Naive B cell (primary cell): ENCODE measurements at places on chromosomes 2 and 18.

- no peak for DNase-seq
These were observed at the start of gene COLEC11 for GRCh38 chr2:3594493-3595281. Gene COLEC11 (plus strand): TSS chr2:3595112. CDS start chr2:3604341, 9,229 bp downstream.

- DNase-seq, result no peak
These were observed 51.7 kb downstream of the AGAP1 start for GRCh38 chr2:235545339-235546150.

GRCh38 chr2:190908532-190908931 lies 27.9 kb downstream of the GLS start:
- DNase-seq, result no peak

- no peak for DNase-seq
These were observed 672.3 kb upstream of the REG3G start for GRCh38 chr2:78353168-78353567.

DNA sequence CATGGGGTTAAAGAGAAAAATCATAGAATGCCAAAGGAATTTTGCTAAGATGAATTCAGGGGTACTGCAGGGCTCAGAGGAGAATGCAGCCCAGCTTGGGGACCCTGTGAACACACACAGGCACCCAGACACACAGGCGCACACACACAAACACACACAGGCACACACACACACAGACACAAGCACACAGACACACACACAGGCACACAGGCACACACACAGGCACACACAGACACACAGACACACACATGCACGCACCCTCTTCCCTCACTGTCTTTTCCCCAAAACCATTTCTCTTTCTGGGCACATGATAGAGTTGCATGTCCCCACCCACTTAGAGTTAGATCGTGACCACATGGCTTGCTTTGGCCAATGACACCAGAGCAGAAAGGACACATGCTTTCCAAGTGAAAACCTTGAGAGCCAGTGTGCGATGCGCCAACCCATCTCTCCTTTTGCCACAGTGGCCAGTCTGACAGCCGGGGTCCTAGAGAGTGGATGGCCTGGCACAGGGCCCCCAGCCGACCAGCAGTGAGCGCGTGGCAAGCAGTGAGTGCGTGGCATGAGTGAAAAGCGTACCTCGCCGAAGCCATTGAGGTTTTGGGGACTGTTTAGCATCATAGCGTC lies 163.3 kb downstream of the KLHL29 start:
- no peak for DNase-seq

DNA sequence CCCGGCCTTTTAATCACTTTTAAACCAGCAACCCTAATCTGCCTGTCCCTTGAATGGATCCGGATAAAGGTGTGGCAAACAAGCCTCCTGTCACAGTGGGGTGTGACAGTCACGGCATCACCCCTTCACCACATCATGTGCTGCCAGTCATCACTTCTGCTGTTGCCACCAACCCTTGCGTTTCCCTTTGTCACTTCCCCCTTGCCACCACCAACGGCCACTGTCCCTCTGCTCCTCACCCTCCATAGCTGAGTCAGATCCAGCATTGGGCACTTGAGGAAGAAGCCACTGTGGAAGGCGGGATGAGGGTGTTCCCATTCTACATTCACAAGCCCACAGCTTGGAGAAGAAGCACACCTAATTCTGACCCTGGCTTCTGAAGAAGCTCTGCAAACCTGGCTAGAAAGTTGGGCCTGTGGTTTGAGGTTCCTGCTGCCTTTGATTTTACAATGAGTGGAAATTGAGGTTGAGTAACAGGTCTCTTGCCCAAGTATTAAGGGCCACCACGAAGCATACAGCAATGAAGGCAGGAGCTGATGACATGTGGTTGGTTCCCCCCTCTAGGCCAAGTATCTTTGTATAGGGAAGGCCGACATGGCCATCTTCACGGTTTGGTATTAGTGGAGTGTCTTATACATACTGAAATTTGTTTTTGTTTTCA lies 22.9 kb upstream of the DARS1 start:
- DNase-seq, result peak; percentile 86

GRCh38 chr2:101337877-101338276 lies 29.4 kb upstream of the RNF149 start:
- no peak for DNase-seq

DNA sequence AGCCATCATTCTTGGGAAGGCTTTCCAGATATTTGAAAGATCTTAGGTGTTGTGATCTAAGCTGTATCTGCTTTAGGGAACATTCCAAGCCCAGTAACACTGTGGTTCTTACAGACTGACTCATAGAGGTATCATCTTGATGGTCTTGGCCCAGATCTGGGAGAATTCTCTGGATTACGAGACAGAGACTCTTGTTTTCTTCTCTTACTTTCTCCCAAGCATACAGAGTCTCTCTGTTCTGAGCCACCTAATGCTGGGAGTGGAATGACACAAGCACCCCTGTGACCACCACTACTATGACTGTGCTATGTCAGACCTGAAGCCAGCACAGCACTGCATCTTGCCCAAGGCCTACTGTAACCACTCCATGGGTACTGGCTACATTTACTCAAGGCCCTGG lies 81.0 kb upstream of the EPAS1 start:
- no peak for DNase-seq

DNA sequence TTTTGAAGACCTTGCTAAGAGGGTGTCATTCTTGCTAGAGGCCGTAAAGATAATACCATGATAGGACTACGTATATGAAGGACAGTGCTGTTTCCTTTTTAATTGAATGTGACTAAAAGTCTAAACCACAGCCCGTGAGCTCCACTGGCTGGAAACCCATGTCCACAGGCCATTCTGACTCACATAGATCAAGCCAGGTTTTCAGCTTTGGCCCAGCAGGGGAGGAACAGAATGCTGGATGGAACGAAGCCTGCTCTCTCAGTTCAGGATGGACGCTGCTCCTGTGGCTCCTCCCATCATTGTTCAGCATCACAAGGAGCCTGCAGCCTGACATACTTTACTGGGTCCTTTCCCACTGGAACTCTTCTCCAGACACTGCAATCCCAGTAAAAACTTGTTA lies 47.6 kb downstream of the ALPK2 start:
- no peak for DNase-seq

DNA sequence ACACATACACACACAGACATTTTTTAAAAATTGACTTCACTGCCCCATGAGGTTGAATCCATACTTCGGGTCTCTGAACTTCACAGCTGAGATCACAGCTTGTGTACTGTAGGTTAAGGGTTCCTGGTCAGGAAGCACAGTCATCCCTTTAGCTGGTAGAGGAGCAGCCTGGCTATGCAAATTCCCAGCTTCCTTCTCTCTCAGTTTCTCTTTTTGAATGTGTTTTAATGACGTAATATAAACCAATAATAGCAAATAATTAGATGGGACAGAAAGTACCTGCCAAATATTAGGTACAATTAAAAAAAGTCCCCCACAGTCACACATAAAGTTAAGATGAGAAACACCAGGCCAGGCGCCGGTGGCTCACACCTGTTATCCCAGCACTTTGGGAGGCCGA lies 178.7 kb downstream of the ZNF385B start:
- DNase-seq, result no peak

GRCh38 chr2:54568876-54569321 lies 112.8 kb downstream of the SPTBN1 start:
- DNase-seq, result no peak

- DNase-seq, result no peak
These were observed 46.0 kb downstream of the SLC66A2 start for GRCh38 chr18:79905389-79905911.

DNA sequence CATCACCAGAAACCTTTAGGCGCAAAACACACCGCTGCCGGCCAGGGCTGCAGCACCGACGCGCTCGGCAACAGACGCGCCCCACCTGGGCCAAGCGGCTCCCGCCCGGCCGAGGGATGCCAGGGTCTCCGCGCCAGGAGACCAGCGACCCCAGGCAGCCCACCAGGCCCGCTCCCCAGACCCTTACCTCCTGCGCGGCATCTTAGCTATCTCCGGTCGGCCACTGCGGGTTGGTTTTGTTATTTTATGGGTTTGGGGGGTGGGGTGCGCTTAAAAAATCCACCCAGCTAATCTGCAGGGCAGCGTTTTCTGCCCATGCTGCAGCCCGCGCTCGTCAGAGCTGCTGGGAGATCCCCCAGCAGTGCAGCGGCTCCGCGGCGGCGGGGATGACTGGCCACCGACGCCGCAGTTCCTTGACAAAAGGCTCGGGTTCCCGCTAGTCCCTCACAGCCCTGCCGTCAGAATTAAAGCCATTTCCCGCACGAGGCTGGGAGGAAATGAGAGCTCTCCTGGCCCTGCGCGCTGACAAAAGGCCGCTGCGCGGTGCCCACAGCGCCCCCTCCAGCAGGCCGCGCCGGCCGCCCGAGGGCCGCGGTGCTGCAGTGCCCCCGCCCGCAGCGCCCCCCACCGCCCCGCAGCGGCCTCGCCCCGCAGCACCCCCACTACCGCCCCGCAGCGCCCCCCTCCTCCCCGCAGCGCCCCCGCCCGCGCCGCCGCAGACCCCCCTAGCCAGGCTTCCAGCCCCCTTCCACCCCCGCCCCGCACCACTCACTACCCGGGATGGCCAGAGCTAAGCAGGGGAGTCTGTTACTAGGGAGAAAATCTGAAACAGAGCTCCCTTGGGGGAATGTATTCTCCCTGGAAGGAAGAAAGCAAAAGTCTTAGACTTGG lies at the start of gene ADD2:
ADD2 (minus strand) TSS at position 502 of the 891 bp plus-strand sequence. CDS start 61,792 bp downstream, outside the sequence.
- peak; percentile 61 for DNase-seq

GRCh38 chr2:15377202-15377601 lies 183.9 kb downstream of the NBAS start:
- DNase-seq, result no peak

GRCh38 chr18:50119296-50119695 lies 75.7 kb downstream of the MYO5B start:
- no peak for DNase-seq

DNA sequence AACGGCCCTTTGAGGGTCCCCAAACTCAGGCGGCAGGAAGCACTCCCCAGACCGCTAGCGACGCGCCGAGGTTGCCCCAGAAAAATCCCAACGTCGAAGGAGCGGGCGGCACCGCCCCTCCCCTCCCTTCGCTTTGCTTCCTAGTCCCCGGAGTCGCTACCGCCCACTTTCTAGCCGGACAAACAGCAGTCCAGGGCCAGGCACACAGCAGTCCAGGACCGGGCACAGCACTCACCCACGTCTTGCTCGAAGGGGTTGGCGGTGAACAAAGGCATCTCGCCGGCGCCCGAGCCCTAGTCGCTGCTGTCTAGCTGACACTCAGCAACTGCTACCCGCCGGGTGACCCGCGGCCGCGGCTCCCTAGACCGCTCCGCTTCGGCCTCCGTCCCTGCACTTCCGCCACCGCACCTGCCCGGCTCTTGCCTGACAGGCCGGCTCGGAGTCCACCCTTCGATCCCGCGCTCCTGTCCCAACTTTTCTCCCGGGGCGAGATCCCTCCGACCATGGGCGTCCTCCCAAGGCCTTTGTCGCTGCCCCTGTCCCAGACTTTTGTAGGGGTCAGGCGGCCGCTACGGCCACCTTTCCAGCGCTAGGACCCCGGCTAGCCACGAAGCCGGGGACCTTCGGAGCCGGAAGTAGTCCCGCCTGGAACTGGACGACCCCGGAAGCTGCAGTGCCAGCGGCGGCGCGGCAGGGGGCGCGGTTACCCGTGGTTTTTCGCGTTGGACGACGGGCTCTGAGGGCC lies at the start of gene STAM2:
STAM2 (minus strand) TSS at position 396 of the 745 bp plus-strand sequence; CDS start at position 275, 121 bp downstream.
- peak; percentile 93 for DNase-seq

- no peak for DNase-seq
These were observed 10.0 kb upstream of the STARD7 start for GRCh38 chr2:96218508-96219131.

GRCh38 chr18:34985963-34986362 lies 55.2 kb upstream of the MAPRE2 start:
- DNase-seq, result no peak

DNA sequence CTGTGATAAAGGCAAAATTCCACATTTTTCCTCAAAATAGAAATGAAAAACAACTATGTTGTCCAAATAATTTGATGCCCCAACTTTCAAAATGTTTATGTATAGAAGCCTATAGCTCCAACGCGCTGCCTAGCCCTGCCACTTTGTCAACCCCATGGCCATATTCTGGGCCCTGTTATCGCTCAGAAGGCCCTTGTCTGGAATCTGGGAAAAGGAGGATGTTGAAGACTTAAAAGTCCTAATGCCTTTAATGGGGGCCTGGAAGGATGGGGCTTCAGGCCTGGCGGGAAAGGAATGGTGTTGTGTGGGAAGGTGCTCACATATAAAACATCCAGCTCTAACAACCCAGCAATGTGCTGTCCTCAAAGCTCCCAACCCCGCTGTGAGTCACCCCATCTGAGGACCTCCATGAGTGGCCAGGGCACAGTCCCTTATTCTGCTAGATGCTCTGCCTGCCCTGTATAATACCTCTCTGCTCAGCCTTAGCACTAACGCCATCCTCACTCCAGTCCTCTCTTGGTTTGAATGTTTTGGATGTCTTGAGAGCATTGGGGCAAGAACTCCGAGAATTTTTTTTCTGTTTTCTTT lies 86.0 kb downstream of the ACSL3 start:
- no peak for DNase-seq

DNA sequence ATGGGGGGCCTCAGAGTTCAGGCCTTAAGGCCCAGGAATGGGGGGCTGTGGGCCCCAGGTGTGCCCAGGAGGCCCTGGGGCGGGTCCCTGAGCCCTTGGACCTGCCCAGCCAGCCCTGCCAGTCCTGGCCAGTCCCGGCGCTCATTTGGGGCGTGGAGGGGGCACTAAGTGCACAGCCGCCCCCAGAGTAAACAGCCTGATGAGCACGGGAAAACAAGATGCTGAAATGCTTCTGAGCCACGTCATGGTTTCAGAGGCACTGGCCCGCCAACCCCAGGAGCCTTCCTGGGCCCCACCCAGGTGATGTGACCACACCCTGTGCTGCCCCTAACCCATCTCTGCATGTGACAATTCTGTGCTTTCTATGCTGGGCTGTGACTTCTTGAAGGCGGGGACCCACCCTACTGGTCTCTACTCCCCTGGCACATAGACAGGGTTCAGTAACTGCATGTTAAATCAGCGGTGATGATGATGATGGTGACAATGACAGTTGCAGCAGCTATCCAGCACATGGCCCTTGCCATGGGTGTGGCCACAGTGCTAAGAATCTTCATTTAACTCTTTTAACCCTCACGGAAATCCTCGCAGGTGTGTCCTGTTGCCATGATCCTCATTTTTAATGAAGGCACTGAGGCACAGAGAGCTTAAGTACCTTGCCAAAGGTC lies 28.1 kb upstream of the ASPRV1 start:
- DNase-seq, result no peak

- DNase-seq, result no peak
These were observed 159.1 kb downstream of the PPP1R1C start for GRCh38 chr2:182144776-182145165.

DNA sequence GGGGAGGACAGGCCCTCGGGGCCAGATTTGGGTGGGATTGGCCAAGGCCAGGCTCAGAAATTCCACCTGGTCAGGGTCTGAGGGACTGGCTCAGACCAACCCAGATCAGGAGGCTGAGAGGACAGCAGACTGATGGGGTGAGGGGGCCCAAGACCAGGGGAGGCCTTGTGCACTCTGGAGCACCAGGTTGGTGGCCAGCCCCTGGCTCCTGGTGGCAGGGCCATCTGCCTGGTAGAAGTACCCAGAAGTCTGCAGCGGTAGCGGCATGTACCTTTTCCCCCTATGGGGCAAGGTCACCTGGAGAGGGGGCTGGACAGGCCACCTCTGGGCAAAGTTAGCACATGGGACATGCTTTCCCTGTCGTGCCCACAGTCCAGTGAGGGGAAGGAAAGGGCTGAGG lies 21.2 kb upstream of the ODC1 start:
- DNase-seq, result no peak
